SW480 (cell line): ENCODE measurements at places on chromosomes 7 and 10.

GRCh38 chr10:12235796-12236195 is 39.8 kb downstream of the CDC123 start:
- DNase-seq = no peak

DNA sequence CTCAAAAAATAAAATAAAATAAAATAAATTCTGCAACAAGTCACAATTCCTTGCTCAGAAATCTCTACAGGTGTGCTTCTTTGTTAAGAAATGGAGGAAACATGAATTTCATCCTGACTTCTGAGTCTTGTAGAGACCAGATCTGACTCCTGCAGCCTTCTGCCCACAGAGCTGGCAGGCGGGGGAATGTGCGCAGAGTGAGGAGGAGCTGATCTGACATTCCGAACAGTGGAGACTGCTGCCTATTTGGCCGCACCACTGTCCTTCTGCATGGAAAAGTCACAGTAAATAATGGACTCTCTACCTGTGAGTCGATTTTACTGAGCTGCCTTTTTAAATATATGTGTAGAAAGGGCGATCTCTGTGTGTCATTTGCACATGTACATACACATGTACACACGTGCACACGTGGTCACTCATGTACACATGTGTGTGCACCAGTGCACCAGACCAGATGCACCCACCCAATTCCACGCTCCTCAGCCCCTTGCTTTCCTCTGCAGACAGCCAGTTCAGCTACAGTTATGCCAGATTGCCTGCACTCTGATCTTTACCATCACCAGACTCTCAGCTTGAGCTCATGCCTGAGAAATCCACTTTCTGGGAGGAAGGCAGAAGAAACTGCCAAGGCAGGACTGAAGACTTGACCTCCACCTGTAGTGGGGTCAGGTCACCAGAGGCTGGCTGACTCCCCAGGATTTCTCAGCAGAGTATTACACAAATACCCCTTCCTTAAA is 54.9 kb downstream of the IKZF1 start:
- no peak for DNase-seq

DNA sequence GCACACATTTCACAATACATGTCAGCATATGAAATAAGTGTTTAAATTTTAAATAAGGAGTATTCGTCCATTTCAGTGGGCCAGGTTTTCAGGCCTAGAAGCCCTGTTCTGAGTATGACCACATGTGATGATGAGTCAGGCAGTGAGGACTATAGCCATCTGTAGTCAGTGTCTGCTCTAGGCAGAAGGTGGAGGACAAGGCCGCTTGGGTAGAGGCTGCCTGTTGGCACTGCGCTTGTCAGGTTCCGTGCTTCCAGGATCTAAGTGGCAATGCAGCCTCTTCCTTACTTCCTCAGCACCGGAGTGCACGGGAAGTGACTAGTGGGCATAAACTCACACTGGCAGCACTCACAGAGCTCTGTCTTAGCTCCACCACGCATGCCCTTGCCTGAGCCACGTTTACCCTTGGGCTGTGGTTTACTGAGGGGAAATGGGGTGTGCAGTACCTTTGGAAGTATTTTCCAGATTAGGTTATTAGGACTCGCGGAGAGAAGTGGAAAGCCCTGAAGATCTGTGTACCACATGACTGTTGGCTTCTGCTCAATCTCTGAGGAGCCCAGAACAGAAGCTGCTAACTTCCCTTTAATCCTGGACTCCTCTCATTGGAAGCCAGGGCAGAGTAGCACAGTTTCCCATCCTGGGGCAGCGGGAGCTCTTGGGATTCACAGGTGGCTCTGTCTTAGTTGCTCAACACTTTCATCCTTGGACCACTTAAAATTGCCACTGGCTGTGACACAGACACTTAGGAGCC is 87.5 kb upstream of the GJD4 start:
- DNase-seq = no peak

DNA sequence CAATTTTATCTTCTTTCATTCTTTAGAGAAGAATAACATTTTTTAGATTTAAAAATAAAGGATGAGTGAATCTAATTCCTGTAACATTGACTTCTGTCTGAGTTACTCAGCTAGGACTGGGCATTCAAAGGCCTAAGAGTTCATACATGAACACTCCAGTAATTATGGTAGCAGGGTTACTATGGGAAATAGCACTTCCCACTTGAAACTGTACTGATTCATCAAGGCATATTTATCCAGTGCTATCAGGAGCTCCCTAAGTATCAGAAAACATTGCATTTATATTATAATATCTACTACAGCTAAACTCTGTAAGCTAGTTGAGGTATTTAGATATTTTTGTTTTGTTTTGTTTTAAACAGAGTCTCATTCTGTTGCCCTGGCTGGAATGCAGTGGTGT is 41.8 kb downstream of the NDUFB2 start:
- DNase-seq = no peak

- DNase-seq = no peak
Observed at GRCh38 chr7:5388905-5389433, 34.7 kb downstream of the TNRC18 start.

DNA sequence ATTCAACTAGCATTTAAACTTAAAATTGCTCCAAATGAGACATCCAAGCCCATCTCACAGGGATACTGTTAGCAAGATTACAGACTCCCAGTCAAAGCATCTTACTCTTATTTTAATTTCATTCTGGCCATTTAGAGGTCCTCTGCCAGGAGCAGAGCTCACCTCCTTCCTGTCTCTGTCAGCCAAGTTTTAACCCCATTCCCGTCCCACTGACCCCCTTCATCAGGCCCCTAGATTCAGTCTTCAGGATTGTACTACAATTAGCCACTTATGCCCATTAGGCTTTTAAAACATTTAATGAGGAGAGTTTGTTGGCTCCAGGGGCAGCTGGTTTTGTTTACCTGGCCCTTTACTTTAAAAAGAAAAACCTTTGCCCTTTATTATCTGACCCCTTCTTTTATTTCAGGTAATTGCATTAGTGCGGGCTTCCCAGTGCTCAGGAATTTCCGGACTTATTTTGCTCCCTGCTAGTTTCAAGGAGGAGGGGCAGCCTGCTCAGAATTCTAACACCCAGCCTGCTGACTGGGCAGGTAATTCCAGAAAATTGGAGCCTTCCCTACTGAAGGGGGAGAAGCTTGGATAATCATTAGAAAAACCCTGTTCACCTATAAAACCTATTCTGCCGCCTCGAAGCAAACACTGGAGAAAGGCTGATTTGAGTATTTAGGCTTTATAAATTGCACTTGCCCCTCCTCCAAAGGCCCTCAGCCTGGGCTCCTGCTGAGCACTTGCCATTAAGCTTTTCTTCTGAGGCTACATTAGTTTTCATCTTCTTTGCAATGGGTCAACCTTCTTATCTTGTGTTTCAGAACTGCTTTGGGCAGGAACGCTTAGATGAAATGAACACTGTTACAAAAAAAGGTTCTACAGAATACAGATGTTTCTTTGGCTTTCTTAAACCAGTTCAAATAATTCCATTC is 200.5 kb upstream of the HPS1 start:
- peak; percentile 56 for DNase-seq

GRCh38 chr10:69479240-69480067 is 28.2 kb downstream of the TSPAN15 start:
- no peak for DNase-seq

GRCh38 chr7:13240349-13240748 is 552.9 kb downstream of the ARL4A start:
- DNase-seq = peak; percentile 75

GRCh38 chr10:103800789-103801540 is 54.4 kb downstream of the SH3PXD2A start:
- peak; percentile 46 for DNase-seq

DNA sequence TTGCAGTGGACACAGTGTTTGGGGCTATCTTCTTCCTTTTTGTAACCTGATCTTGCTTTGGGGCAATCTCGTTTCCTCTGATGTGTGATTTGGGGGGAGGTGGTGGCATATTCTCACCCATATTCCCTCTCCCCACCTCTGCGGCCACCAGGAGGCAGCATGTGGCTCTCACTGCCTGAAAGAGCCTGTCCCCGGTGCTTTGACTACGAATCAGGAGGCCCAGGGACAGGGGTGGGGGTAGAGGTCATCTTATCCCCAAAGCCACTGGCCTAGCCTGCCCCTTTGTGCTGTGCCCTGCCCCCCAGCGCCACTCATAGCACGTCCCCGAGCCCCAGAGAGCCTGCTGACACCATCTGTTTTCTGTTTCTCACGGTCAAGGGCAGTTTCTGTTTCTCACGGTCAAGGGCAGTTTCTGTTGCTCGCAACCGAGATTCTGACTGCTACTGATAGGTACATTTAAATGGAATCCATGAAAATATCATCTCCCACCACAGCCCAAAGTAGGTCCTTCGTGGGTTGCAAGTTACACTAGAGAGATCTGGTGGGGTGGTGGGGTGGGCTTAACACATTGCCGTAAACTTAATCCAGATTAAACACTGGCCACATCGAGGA is 28.2 kb downstream of the PHYH start:
- DNase-seq = peak; percentile 26

DNA sequence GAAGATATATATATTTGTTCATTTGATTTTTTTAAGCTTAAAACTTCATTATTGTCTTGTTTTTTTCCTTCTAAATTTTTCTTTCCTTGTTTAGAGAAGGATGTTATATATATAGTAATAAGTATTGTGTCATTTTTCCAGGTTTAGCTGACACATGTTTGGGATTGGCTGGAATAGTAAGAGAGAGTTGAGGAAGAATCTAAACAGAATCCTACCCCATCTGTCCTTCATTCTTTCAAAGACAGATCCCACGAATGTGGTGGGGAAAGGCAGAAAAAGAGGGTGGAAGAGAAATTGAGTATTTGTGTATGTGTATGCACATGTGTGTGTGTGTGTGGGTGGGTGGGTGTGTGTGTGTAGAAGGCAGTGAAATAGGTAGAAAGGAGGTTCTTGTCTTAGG is 132.4 kb downstream of the SVIL start:
- DNase-seq = no peak

DNA sequence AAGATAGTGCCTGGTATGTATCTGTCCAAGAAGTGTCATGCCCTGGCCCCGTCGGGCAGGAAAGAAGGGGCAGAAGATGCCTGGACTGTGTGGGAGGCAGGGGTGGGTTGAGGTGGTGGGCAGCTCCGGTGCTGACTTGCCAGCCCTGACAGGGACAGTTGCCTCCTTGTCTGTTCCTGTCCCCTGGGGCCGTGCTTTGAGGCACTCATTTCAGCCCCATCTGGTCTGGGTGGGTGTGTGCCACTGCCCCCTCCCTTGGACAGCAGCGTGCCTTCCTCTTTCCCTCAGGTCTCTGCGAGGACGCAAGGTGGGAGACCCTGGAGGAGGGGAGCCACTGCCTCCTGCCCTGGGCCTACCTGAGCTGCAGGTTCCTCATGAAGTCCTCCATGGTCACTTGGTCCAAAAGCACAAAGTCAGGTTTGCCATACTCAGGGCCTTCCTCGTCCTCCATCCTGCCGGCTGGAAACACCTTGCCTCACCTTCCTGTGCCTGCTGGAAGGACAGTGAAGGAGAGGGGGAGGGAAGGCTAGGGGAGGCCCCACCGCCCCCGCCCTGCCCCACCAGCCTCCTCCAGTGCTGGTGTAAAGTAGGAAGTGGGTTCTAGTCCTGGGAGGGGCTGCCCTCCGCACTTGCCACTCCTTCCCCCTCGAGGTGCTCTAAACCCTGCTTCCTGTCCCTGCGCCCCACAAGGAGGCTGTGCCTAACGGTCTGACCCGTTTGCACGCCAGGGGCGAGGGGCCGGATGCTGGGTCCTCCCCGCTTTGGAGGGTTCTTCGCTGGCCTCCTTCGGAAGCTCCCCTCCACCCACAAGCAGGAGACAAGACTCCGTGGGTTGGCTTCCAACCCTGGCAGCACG is at the start of gene MYO1G:
Gene MYO1G (minus strand): TSS at position 505 of the 856 bp plus-strand sequence. CDS start 54 bp downstream, at position 451.
- DNase-seq = no peak
